ENCODE measurements at places on chromosomes 13 and 19. TPM values are rescaled to one million over a fixed set of nuclear protein-coding genes. Genes with fewer than 3 reads are reported as not detected.

DNA sequence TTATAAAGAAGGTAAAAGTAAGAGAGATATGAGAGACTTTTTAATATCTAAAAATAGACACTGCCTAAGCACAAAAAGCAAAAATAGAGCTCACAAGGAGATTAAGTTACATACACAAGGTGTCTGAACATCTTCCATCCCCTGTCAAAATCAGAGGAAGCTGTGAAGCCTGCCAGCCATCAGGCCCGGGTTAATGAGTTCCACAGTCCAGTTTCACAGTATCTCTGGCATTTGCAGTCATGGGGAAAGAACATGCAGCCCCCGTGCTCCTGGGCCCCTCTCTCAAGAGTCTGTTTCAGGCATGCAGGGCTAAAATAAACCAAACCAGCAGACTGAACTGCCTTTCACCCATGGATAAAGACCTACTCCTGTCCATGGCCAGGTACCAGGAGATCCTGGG, 79.2 kb downstream of the TBC1D4 start:
- DNase-seq: no peak

GRCh38 chr13:45961468-45961867, 91.1 kb downstream of the ZC3H13 start:
- no peak for DNase-seq

DNA sequence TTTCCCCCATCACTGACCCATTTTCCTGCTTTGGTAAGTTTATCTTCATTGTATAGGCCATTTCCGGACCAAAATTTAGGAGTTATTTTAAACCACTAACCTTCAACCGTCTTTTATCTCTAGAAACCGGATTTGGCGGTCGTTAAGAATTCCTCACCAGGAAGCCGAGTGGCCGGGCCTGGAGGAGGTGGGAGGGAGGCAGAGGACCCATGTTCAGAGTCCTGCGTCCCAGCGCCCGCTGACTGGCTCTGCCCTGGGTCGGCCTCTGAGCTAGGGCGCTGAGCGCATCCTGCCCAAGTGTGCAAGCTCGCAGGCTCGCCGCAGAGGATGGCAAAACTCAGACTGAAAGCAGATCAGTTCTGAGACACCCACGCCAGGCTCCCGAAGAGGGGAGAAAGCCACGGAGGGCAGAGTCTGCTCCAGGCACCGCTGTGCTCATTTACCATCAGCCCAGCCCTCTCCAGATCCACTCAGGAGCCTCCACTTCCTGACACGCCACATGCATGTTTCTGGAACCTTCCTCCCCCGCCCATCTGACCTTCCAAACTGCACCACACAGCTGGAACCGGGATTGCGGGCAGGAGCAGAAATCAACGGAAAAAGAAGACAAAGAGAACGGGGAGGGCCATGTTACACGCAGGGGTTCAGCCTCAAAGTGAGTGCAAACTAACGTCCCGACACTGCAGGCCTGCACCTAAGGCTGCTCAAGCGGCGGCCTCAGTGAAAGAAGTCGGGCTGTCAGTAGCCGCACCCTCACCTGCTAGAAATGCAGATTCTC, 8.3 kb downstream of the COL4A1 start:
- DNase-seq: peak; percentile 58

GRCh38 chr19:49058562-49058961, 1.0 kb upstream of the CGB7 start:
- DNase-seq: no peak

The CGB3 gene
- not detected for total RNA-seq

DNA sequence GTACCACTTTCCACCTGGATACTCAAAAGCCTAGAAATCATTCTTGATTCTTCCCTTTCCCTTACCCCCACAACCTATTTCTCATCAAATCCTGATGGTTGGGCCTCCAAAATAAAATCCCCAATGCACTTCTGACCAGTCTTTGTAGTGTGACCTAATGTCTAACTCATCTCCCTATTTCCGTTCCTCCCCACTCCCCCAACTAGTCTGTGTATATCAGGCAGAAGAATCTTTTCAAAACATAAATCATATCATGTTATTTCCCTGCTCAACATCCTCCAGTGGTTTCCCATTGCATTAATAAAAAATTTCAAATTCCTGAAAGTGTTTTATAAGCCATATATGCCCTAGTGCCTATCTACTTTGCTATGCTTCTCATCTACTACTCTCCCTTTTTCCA, 17.7 kb downstream of the CCDC122 start:
- DNase-seq: peak; percentile 82

The GAPDHS gene
- total RNA-seq: not detected
